Astrocyte of the hippocampus (primary cell): ENCODE measurements at places on chromosomes 4 and X.

DNA sequence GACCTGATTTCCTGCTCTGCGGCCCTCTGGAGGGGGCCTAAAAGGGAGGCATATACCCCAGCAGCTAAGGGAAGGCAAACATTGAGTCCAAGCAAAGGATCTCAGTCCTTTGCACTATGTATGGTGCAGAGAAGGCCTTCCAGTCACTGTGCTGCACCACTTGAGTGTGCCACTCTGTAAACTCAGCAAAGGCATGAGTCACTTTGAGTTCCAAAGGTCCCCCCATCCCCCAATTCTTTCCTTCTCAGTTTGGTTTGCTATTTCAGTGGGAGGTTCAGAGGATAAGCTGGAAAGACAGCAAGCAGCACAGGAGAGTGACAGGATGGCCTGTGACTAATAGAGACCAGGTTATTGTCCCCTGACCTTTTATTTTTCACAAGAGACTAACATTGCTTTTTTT lies 131.3 kb downstream of the FHDC1 start:
- peak; percentile 62 for DNase-seq

GRCh38 chr4:17500574-17500973 lies 11.3 kb downstream of the QDPR start:
- DNase-seq = no peak

GRCh38 chr4:144179152-144179739 lies 38.7 kb upstream of the GYPA start:
- no peak for DNase-seq

DNA sequence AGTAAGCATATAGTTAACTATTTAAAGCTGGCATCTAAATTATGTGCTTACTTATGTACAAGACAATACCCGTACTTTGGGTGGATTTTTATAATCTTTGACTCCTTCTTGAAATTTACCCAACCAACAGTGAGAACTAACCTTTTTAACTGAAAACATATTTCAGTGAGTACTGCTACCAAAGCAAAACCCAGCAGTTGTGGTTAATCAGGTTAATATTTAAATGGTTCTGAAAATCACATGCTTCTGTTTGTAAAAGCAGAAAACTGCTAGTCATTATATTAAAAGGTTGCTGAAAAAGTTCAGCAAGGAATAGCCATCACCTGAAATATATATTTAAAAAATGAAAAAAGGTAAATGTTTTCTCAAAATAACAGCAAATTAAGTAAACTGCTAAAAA lies 20.0 kb downstream of the UBE2D3 start:
- no peak for DNase-seq

DNA sequence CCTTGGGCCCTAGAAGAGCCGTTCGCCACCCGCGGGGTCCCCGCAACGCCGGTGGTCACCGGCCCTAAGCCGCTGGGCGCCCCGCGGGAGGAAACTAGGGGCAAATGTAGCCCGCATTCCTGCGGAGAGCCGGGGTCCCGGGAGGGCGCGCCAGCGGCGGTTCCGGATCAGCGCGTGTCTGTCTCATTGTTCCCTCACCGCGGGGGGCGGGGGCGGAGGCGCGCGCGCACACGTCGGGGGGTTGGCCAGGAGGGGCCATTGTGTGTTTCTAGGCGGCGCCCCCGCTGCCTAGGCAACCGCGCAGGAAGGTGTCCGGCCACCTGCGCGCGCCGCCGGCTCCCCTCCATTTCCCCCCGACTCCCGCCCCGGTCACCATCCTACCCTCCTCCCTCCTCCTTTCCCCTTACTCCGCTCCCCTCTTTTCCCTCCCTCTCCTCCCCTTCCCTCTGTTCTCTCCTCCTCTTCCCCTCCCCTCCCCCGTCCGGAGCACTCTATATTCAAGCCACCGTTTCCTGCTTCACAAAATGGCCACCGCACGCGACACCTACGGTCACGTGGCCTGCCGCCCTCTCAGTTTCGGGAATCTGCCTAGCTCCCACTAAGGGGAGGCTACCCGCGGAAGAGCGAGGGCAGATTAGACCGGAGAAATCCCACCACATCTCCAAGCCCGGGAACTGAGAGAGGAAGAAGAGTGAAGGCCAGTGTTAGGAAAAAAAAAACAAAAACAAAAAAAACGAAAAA lies 789 bp upstream of the DDX3X start:
- peak; percentile 94 for DNase-seq

DNA sequence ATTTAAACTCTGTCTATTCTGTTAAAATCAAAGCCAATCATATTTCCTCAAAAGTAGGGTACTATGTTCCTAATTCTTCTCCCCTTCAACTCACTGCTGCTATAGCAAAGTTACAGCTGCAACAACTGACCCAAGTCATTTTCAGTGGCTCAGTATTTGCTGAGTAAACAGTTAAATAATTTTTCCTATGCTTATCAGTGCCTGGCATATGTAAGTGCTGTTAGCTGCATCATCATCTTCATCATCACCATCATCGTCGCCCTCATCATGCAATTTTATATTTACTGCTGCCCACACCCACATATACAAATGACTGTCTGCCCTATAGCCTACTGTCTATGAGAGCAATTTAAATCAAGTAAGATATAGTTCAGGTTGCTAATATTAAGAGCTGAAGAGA lies 21.9 kb downstream of the COQ2 start:
- DNase-seq = no peak

DNA sequence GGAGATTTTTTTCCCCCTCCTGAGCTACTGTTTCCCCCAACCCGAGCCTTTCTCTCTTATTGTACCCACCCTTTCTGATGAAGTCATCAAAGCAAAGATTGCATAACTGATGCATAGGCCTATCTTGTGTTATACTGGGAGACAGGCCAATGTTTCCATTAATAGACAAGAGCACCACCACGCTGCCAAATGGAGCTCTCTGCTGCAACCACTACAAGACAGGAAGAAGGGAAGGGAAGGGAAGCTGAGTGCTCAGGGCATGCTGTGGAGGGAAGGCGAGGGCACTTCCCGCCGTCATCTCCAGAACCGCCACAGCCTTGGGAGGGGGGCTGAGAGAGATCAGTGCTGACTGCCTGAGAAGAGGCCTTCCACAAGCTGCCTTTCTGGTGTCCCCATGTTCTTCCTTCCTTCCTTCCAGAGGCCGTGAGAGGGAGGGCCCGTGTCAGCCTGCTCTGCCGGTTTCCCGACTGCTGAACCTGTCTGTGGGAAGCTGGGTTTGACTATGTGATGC lies 75.0 kb downstream of the MGST2 start:
- DNase-seq = peak; percentile 76

GRCh38 chr4:151928112-151928511 lies 167.3 kb upstream of the GATB start:
- DNase-seq = no peak

DNA sequence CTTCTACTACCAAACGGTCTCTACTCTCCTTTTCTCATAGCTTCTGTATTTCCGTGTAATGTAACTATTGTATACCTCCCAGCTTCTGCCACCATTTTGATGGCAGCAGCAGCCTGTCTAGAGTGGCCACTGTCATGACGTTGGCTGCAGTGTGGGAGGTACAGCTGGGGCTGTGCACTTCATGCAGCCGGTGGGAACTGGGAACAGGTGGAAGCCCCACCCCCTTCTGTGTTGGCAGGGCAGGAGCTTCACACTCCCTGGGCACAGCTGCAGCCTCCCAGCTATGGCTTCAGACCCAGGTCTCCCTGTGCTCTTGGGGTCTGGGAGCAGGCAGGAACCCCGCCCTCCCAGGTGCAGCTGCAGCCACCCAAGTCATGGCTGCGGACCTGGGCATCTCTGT lies 49.8 kb upstream of the SEC24B start:
- no peak for DNase-seq

- peak; percentile 33 for DNase-seq
Measured at GRCh38 chr4:78136109-78137081, 79.3 kb downstream of the FRAS1 start.

DNA sequence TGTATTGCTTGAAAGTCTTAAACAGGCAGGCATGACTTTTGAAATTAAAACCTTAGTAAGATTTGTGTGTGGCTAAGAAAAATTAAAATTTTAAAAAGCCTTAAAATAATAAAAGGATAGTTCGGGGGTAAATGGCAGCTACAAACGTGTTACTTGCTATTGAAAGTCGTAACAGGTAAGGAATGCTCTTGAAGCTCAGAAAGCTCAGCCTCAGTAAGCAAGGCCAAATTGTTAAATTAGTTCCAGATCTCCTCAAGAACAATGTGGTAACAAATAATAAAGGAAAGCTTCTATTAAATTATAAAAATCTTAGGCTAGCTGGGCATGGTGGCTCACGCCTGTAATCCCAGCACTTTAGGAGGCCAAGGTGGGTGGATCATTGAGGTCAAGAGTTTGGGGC lies 25.5 kb downstream of the PRMT9 start:
- DNase-seq = no peak

DNA sequence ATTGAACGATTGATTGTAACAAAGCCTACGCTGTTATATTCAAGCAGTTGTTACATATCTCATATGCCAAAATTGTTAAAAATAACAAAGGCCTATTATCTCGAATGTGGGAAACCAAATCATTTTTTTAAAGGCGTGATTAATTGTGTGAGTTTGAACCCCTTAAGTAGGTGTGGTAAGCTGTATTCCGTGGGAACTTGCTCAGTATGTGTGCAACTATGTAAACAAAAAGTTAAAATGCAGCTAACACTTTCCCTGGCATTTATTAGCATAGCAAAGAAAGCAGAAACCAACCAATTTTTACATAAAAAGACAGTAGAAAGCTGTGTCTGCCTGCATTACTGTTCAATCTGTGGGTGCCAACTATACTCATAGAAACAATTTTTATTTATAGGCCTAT lies 166.0 kb upstream of the HAND2 start:
- no peak for DNase-seq

DNA sequence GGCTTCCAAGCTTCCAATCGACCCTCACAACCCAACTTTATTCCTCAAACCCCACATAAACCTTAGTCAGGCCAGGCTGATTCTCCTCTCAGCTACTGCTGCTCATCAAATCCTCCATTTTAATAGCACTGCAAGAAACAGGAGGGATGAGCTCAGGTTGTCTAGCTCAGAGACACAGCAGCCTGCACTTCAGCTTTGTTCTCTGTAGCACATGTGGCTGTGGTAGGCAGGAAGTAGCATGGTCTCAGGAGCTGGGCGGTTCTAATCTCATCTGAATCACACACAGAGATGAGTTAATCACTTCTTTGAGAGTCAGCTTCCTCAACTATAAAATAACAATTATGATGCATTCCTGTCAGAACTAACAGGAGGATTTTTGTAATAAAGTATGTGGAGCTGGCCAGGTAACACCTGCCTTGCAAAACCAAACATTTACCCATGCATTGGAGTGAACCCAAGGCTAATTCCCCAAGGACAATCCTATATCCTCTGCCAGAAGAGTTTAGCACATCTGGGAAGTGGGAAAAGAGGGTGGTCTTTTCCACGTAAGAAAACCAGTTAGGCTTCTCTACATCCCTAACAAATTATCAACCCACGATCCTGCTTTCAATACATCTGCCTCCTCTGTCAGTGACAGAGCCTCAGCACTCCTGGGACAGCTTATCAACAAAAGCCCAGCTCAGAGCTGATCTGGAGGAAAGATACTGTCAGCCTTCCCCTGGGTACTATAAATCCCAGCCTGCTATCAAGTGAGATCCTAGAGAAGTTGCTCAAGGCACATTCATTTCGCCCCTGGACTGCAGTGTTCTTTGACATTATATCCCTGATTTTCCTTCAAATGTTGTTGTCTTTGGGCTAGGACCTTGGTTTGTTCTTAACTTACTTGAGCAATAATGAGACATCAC lies 32.8 kb downstream of the ELOVL6 start:
- DNase-seq = peak; percentile 48

DNA sequence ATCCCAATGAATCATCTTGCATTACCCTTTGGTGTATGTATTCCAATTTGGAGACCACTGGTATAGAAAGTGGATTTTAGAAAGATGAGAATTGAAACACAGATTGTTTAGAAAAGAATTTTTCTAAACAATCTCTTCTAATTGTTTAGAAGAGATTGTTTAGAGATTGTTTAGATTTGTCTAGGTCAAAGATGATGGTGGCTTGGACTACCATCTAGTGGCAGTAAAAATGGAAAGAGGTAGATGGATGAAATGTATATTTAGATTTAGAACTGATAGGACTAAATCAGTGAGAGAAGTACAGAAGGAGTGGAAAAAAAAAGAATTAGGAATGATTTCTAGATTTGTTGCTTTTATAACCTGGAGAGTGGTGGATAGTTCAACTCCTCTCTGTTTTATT lies 70.6 kb downstream of the ARSJ start:
- no peak for DNase-seq

- DNase-seq = peak; percentile 21
Measured at GRCh38 chrX:112662559-112663427, 16.9 kb downstream of the LHFPL1 start.

- DNase-seq = peak; percentile 63
Measured at GRCh38 chrX:31931225-31931624, 859.4 kb upstream of the FTHL17 start.

- no peak for DNase-seq
Measured at GRCh38 chr4:1285151-1285789, 4.4 kb upstream of the MAEA start.

- DNase-seq = no peak
Measured at GRCh38 chrX:127457161-127457560, 595.0 kb downstream of the ACTRT1 start.

DNA sequence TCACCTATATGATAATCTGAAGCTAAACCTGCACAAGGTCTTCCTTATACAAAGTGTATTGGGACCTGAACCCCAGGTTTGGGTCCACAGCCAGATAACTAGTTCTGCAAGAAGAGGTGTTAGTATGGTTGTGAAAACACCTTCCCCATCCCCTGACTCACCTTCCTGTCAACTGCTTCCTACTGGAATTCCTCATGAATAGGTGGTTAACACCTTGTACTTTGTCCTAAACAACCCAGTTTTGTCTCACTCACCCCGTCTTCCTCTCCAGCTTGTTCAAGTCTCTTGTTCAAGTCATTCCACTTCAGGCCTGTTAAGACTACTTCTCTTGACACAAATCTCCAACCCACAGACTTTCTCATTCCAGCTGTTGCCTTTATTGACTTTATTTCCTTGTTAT lies 45.5 kb downstream of the CCNG2 start:
- DNase-seq = no peak

- peak; percentile 96 for DNase-seq
Measured at GRCh38 chr4:82515705-82516104, 46.1 kb downstream of the TMEM150C start.

DNA sequence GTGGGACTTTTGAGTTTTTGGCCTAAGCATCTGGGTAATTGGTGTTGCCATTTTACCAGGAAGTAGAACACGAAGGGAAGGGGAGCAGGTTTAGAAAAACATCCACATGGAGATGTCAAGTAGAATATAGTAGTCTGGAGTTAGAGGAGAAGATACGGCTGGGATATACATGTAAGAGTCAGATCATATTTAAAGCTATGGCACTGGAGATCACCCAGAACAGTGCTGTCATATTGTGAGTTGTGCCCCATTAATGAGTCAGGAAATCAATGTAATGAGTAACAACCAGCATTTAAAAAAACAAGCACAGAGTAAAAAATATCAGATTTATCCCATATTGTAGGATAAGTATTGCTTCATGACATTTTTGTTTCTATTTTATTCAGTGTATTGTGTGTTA lies 4.2 kb downstream of the GSTCD start:
- DNase-seq = no peak

DNA sequence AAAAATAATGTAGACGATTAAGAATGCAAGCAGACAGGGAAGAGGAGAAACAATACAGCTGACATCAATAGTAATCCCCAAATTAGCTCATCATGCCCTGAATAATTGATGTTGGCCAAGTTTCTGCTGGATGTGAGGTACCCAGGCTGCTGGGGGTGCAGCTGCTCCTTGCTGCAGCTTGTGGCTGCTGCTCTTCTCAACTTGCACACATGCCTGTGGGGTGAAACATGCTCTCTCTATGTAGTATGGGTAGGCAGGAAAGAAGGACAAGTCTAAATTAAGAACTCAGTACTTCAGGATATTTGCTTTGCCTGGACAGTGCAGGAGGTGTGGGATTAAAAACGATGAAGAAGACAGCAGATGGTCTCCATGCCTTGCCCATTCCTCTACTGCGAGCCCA lies 16.7 kb downstream of the EDA2R start:
- DNase-seq = no peak
